ENCODE measurements at places on chromosomes 2 and 18. TPM values are rescaled to one million over a fixed set of nuclear protein-coding genes. Genes with fewer than 3 reads are reported as not detected.

DNA sequence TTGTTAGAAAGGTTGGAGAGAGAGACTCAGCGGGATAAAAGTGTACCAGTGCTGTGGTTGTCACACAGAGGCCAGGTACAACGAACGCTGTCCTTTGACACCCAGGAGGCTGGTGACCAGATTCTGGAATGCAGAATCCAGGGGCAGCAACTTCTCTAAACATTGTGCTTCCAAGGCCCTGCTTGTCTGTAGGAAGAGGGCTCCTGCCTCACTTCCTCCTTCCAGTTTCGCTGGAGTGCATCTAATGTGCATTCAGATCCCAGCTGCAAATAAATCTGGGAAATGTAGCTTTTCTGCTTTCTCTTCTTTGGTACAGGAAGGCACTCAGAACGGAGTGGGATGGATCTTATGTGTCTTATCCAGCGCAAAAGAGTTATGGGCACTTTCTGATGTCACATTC, 171.8 kb upstream of the ATP5MC3 start:
- H3K36me3 ChIP-seq: no peaks in the 10 kb centered on the region
- H3K4me3 ChIP-seq: no peak overlapping the region
- no peaks in the 10 kb centered on the region for H3K4me1 ChIP-seq
- H3K27ac ChIP-seq: no peak overlapping the region

- DNase-seq: no peak
- no peak overlapping the region for H3K4me3 ChIP-seq
- H3K36me3 ChIP-seq: no peaks in the 10 kb centered on the region
- H3K27ac ChIP-seq: no peak overlapping the region
Measured at GRCh38 chr18:60639836-60640235, 267.3 kb upstream of the MC4R start.

DNA sequence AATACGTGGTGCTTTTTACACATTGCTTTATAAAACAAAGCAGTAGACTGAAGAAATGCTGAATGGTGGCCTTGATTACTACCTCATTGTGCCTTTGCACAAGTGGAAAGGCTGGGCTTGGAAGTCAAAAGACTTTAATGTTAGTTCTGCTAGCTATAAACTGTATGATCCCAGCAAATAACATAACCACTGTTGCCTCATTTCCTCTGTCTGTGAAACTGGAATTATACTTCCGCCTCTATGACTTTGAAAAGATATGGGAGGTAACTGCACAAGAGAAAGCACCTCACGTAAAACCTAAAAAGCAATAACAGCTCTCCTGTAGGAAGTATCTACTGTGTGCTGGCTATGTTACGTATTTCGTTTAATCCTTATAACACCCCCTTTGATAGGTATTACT, 43.4 kb upstream of the DSC1 start:
- no peaks in the 10 kb centered on the region for H3K36me3 ChIP-seq
- peak overlapping the region; percentile 47 for H3K4me3 ChIP-seq
- peak overlapping the region; percentile 97 for H3K27ac ChIP-seq

DNA sequence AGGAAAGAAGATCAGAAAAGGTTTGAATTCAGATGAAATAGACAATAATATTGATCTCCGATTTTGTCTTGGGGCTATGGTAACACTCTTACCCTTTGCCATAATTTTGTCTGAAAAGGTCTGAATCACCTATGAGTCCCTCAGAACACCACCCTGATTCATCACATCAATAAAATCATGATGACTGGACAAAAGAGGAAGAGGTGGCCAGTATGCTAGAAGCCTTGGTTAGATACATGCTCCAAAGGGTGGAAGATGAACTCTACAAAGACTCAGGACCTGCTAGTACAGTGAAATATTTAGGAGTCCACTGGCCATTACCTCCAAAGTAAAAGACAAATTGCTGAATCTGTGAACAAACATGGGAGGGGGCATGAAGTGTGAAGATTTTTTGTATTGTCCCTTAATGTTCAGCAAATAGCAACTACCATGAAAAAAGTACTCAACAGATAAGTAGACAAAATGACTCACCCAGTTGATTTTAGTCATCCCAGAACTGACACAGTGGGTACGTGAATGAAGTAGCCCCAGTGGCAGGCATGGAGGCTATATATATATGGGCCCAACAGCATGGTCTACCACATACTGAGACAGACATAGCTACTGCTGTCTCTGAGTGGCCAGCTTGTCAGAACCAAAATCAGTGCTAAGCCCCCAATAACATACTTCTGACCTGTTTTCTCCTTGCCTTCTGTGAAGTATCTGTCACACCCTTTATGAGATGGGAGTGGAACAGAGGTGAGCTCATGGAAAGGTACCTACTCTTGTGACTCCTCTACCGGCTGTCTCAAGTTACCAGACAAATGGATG, 36.5 kb upstream of the GLS start:
- H3K36me3 ChIP-seq: no peaks in the 10 kb centered on the region
- no peak for DNase-seq
- H3K4me1 ChIP-seq: peaks cover 18% of the 10 kb centered on the region

GRCh38 chr18:55585920-55586561, 2.0 kb downstream of the TCF4 start:
- peak overlapping the region; percentile 49 for H3K27ac ChIP-seq
- no peaks in the 10 kb centered on the region for H3K4me1 ChIP-seq
- H3K27me3 ChIP-seq: peaks cover 10% of the 10 kb centered on the region
- no peaks in the 10 kb centered on the region for H3K36me3 ChIP-seq
- DNase-seq: no peak

GRCh38 chr2:100057901-100058261, 84.5 kb downstream of the AFF3 start:
- no peaks in the 10 kb centered on the region for H3K4me1 ChIP-seq
- H3K27me3 ChIP-seq: no peaks in the 10 kb centered on the region
- H3K27ac ChIP-seq: no peak overlapping the region
- no peak for DNase-seq
- H3K36me3 ChIP-seq: no peaks in the 10 kb centered on the region

GRCh38 chr18:35306588-35307250, 16.7 kb upstream of the ZSCAN30 start:
- H3K4me3 ChIP-seq: no peak overlapping the region
- H3K4me1 ChIP-seq: no peaks in the 10 kb centered on the region
- DNase-seq: no peak

DNA sequence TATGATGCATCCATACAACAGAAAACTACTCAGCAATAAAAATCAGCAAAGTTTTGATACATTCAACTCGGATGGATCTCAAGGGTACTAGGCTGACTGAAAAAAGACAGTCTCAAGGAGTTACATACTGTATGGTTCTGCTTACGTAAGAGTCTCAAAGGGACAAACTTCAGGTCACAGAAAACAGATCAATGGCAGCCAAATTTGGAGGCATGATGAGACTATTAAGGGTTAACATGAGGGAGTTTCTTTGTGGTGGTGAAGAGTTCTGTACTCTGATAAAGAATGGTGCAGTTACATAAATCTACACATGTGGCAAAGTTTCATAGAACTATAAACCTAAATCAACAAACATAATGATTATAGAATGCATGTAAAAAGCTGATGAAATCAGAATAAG, 81.4 kb downstream of the COBLL1 start:
- H3K27me3 ChIP-seq: no peaks in the 10 kb centered on the region
- no peaks in the 10 kb centered on the region for H3K4me1 ChIP-seq

DNA sequence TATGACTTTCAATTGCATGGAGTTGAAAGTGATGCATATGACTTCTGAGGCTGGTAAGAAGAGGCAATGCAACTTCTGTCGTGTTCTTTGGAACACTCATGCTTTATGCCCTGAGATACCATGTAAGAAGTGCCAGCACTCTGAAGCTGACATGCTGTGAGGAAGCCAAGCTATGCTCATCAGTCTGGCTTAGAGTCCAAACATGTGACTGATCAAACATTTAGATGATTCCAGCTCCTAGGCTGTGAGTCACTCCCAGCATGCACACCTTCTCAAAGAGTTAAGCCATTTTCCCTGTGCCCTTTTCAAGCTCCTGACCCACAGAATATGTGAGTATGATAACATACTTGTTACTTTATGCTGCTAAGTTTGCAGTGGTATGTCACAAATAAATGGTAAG, 15.8 kb upstream of the VRK2 start:
- no peak overlapping the region for H3K4me3 ChIP-seq
- DNase-seq: no peak
- no peaks in the 10 kb centered on the region for H3K27me3 ChIP-seq
- no peaks in the 10 kb centered on the region for H3K4me1 ChIP-seq

MOGAT1 gene
- not detected for polyA plus RNA-seq

TDRD15 gene
- not detected for polyA plus RNA-seq

ATP9B gene
- polyA plus RNA-seq: 19.9 TPM

TMEM247 gene
- polyA plus RNA-seq: not detected

MROH2A gene
- 0.16 TPM for polyA plus RNA-seq

MAP3K19 gene
- 0.01 TPM for polyA plus RNA-seq

CERKL gene
- 7.6 TPM for polyA plus RNA-seq

ZNF892 gene
- polyA plus RNA-seq: 1.6 TPM

GPR55 gene
- 0.63 TPM for polyA plus RNA-seq

All from large intestine (tissue), 12 donors.